ENCODE measurements at places on chromosomes 1 and 21.

DNA sequence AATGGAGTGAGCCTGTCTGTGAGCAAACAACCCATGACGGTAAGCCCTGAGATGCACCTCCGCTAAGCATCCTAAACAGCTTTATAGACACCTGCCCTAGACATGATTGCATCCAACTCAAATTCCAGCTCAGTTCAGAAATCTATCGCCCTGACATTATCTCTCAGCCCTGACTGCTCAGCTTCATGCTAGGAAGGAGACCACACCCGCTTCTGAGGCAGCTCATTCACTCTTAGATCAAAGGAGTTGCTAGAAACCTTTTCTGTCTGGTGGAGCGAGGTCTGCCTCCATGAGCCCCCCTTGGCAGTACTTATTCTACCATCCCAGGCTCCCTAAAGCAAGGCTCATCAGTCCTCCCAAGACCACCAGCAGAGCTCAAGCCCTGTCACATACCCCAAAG lies 17.0 kb downstream of the IL10RB start:
- peaks cover 28% of the 10 kb centered on the region for H3K4me1 ChIP-seq
- peaks cover 87% of the 10 kb centered on the region for H3K36me3 ChIP-seq
- H3K27me3 ChIP-seq: no peaks in the 10 kb centered on the region
- no peak overlapping the region for H3K4me3 ChIP-seq
- H3K27ac ChIP-seq: no peak overlapping the region
- no peak for DNase-seq

- peaks cover 20% of the 10 kb centered on the region for H3K4me1 ChIP-seq
- no peak overlapping the region for H3K4me3 ChIP-seq
- no peak for DNase-seq
- no peaks in the 10 kb centered on the region for H3K27me3 ChIP-seq
- H3K27ac ChIP-seq: peak overlapping the region; percentile 30
Measured at GRCh38 chr1:171160639-171161354, 24.3 kb upstream of the FMO2 start.

GRCh38 chr1:63042278-63042677 lies 258.3 kb downstream of the ATG4C start:
- peak; percentile 19 for DNase-seq
- H3K27ac ChIP-seq: no peak overlapping the region
- no peaks in the 10 kb centered on the region for H3K27me3 ChIP-seq

DNA sequence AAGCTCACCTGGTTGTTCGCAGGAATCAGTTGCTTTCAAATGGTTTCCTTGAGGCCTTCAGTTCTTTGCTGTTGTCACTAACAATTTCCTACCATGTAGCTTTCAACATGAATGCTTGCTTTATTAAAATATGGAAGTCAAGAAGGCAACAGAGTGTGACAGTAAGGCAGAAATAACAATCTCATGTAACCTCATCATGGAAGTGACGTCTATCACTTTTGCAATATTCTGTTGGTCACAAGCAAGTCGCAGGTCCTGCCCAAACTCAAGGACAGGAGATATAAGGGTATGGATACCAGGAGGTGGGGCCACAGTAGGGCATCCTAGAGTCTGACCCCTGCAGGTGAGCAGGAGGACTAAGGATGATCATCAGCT lies 296.8 kb upstream of the ZP4 start:
- no peaks in the 10 kb centered on the region for H3K4me1 ChIP-seq
- H3K27me3 ChIP-seq: no peaks in the 10 kb centered on the region
- H3K27ac ChIP-seq: no peak overlapping the region
- DNase-seq: no peak
- H3K4me3 ChIP-seq: no peak overlapping the region
- H3K36me3 ChIP-seq: no peaks in the 10 kb centered on the region

DNA sequence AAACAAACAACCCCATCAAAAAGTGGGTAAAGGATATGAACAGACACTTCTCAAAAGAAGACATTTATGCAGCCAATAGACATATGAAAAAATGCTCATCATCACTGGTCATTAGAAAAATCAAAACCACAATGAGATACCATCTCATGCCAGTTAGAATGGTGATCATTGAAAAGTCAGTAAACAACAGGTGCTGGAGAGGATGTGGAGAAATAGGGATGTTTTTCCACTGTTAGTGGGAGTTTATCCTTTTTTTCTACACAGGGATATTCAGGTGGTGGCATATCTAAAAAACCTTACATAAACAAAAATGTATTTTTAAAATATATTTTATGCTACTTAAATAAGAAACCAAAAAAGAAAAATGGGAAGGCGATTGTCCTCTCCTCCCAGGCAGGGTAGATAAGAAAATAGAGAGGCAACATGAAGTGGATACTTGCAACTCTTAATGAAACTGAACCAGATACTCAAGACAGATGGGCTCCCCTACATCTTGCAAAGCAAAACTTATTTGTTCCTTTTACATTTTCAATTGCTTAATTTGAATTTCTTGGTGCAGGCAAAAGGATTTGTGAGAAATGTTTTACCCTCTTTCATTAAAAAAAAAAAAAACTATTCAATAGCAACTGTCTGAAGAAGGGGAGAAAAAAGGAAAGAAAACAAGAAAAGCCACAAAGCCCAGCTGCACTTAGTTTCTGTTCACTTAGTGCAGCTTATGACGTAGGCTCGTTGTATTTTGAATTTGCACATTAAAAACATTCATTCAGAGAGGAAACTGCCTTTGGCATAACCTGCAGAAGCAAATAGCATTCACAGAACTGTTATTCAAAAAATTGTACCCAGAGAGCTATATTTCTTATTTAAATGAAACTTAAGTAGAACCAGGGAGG lies 36.9 kb upstream of the RGS1 start:
- peak overlapping the region; percentile 62 for H3K27ac ChIP-seq
- DNase-seq: peak; percentile 76
- no peaks in the 10 kb centered on the region for H3K36me3 ChIP-seq
- no peak overlapping the region for H3K4me3 ChIP-seq
- H3K27me3 ChIP-seq: no peaks in the 10 kb centered on the region
